ENCODE measurements at places on chromosomes 3 and 15.

GRCh38 chr15:87129916-87130315 lies 1050.2 kb downstream of the AGBL1 start:
- no peak for DNase-seq

DNA sequence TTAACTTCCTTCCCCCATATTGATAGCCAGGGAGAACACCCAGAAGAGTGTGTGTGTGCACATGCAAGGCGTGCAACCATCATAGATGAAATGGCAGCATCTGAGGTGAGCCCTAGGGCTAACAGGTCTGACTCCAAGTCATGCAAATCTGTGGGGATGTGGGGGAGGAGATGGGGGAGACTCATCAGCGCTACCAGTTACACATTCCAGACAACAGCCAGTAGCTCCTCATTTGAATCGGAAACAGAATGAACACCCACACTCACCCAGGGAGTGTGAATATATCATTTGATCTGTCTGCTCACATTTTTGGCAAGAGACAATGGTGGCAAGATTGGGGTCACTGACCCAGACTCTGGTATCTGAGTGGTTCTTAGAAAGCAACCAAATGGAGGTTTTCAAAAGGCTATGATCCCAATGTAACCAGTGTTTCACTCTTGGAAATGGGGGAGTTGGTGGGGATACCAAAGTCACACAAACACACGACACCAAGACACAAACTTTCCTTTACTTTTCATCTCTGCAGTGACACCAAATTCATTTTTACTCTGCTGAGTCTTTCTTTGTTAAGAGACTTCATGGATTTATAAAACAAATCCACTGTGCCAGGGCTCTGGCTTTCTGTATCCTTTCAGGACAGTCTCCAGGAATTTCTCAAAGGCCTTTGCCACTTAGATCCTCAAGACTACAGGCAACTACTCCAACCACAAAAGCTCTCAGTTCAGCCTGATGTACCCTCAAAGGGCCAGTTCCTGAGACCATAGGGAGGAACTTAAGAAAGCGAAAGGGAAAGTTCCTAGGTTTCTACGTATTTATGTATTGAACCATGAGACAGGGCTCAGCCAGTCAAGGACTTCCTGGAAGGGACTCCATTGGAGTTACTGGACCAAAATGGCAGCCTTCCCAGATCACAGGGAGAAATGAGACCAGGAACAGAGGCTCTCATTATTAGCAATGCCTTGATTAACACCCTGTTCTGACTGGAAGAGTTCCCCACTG lies 2.2 kb downstream of the CDCP1 start:
- peak; percentile 54 for DNase-seq

GRCh38 chr15:59232476-59232875 lies 25.8 kb downstream of the LDHAL6B start:
- peak; percentile 79 for DNase-seq

DNA sequence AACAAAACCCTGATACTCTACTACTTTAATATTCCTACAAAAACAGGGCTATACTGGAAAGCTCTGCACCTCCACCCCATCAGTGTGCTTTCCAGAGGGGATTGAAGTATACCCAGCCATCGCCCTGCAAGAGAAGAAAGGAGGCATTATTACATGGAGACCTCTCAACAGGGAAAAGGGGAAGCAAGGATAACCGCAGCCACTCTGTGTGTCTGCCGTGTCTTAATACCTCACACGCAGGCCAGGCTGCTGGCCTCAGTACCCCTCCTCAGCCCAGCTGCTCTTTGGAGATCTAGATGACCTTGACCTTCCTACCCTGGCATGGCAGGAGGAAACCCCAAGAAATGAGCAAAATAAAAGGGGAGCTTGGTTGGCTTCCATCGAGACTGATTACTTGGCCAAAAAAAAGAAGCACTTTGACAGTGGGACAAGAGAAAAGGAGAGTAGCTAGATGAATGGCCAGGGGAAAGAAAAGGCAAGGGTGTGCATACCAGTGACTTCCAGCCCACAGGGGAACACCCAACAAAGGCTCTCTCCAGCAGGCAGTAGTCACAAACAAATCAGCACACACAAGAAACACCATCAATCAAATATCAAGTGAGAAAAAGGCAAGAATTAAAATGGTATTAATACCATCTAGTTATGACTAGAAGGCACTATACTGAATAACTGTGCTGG lies 129.4 kb downstream of the STT3B start:
- DNase-seq, result no peak

- DNase-seq, result peak; percentile 74
Measured at GRCh38 chr3:20060974-20061685, 20.9 kb downstream of the KAT2B start.
